ENCODE measurements at places on chromosomes 13 and 19.

DNA sequence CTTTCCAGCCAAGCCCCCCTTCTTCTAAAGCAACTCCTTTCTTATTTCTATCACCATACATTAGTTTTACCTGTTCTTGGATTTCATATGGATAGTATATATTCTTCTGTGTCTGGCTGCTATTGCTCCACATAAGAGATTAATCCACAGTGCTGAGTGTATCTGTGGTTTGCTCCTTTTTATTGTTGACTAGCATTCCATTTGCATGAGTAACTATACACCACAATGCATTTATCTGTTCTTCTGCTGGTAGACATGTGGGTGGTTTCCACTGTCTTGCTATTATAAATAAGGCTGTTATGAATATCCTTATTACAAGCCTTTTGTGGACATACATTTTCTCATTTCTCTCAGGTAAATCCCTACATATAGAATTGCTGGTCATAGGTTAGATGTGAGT is 138.2 kb downstream of the SLC7A1 start:
- DNase-seq = peak; percentile 40

GRCh38 chr13:99294958-99295357 is 12.2 kb downstream of the GPR183 start:
- no peak for DNase-seq

DNA sequence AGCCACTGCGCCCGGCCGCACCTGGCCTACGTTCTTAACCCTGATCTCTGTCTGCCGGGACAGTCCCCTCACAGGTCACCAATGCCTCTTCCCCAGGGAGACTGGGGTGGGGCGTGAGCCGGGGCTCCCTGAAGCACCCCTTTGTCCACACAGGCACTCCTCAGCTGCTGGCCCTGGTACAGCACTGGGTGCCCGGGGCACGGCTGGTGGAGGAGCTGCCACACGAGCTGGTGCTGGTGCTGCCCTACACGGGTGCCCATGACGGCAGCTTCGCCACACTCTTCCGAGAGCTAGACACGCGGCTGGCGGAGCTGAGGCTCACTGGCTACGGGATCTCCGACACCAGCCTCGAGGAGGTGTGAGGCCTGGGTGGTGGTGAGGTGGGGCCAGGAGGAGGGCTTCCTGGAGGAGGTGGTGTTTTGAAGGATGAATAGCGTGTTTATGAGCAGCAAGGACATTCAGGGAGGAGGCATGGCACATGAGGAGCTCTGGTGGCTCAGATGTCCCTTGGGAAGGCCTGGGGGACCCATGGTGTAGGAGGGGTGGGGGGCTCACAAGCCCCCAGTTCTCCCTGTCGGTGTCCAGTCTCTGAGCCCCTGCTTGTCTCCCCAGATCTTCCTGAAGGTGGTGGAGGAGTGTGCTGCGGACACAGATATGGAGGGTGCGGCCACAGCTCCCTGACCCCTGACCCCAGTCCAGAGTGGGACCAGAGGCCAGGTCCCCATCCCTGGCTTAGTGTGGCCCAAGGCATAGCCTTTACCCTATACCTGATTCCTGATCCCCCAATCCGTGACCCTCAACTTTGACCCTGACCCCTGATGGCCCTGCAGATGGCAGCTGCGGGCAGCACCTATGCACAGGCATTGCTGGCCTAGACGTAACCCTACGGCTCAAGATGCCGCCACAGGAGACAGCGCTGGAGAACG is 13.5 kb upstream of the ARHGAP45 start:
- DNase-seq = no peak

DNA sequence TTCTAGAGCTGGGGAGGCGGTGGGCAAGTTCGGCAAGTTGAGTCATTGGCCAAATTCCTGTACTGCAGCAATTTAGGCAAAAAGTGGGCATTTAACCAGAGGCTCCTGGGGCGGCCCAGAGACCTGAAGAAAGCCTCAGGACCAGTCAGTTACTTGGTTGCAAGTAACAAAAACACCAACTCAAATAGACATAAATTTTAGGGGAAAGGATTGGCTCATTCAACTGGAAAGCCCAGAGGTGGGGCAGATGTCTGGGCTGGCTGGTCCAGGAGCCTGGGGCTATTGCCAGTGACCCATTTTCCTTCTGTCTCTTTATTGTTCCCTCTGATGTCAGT is 97.1 kb downstream of the SIPA1L3 start:
- no peak for DNase-seq

DNA sequence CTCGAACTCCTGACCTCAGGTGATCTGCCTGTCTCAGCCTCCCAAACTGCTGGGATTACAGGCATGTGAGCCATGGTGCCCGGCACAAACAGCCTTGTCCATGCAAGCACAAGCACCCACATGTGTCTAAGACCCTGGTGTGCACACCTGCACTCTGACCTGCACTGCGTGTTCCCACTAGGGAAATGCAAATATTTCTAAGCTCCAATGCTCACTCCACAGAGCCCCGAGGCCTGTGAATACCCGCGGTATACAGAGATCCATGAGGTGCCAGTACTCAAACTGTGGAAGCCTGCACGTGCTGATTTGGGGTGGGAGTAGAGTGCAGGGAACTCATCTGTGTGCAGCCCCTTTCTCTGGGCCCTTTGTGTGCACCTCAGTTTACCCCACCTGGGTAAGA is 14.7 kb downstream of the GADD45B start:
- DNase-seq = no peak

DNA sequence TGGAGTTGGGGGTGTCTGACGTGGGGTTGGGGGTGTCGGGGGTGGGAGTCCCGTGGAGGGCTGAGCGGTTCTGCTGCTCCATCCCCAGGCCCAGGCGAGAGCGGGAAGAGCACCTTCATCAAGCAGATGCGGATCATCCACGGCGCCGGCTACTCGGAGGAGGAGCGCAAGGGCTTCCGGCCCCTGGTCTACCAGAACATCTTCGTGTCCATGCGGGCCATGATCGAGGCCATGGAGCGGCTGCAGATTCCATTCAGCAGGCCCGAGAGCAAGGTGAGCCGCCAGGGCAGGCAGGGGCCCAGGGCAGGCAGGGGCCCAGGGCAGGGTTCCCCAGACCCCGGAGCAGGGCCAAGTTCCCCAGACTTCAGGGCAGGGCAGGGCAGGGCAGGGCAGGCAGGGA is 12.7 kb downstream of the GNA15 start:
- no peak for DNase-seq

- no peak for DNase-seq
These were observed 160.1 kb downstream of the COG6 start for GRCh38 chr13:39815345-39816111.

DNA sequence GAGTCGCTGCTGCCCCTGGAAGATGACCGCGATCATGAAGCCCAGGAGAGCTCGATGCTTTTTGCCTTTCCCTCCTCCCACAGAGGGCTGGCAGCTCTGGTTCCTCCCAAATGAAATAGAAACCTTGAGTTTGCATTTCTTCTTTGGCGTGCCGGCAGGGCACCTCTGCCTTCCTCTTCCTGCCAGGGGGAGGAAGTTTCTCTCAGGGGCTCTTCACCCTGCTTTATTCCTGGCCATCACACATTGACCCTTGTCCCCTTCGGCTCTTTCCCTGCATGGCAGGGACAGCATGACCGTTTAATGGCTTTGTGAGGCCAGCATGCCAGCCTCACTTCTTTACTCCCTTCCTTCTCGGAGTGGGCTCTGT is 47.9 kb downstream of the ACTN4 start:
- no peak for DNase-seq

DNA sequence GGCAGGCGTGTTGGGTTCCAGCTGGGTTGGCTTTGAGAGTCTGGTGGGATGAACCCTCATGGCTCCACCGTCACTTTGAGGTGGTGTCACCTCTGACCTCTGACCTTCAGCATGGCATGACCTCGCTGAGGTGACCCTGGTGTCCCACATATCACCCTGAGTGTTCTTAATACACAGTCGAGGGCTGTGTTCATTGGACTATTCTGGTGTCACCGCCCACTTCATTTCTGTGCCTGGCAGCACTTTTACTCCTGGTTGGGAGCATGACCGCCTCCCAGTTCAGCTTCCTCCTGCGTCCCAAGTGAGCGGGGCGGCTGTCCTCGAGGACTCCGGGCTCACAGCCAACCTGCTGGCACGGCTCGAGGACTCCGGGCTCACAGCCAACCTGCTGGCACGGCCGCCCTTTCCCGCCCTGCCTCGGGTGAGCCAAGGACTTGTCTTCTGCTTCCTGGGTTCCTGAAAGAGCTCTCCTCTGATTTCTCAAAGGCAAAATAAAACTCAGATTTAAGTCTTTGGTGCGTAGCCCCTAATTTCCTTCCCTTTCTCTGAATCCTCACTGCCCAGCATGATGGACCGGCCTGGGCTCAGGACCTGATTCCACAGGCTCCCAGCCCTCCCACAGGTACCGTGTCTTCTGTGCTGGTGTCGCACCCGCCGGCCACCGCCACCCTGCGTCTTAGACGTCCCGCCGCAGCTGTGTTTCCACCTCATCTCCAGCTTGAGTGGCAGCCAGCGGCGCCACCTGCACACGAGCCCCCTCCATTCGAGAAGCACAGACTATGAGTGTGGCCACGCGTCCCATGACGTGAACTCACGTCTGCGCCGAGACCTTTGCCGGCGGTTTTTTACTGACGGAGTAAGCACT is 10.4 kb downstream of the ATP4B start:
- peak; percentile 83 for DNase-seq

DNA sequence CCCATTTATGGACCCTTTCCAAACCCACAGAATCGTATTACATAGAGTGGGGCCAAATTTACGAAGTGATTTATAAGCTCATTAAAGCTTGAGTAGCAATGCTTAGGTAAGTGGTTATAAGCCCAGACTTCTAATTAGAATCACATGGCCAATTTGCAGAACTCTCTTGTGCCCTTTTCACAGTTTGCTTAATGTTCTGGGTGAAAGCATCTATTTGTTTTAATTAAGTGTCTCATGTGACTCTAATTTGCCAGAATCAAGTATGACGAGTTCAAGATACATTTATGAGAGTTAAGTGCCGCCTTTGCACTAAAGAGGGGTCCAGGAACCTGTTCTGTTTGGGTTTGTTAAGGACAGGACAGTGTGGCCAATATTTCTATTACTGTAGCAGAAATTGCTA is 46.0 kb upstream of the ZNF681 start:
- DNase-seq = no peak

GRCh38 chr13:29564373-29564772 is 31.1 kb downstream of the SLC7A1 start:
- DNase-seq = no peak

DNA sequence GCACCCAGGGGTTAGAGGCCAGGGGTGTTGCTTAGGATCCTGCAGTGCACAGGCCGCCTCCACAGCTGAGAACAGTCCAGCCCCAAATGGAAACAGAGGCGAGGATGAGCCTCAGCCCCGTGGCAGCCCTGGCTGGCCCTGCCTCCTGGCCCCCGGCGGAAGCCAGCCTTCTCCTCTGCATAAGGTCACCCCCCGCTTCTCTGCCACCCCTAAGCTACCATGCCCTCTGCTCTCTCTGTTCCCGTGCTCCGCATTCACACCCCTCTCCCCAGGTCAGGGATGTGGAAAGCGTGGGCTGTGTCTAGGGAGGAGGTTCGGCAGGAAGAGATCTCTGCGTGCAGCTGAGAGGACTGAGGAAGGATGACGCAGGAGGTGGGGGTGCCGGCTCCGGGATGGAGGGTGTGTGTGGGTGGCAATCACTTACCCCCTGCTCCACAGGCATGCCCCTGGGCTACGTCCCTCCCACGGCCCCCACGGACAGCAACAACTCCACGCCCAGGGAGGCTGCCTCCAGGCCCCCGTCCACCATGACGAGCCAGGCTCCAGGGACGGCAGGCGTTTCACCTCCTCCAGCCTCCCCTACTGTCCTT is 6.0 kb downstream of the SSC5D start:
- DNase-seq = no peak

- no peak for DNase-seq
These were observed 106.5 kb upstream of the SGCG start for GRCh38 chr13:23074075-23074828.

GRCh38 chr13:33033051-33033812 is 17.0 kb downstream of the KL start:
- no peak for DNase-seq

DNA sequence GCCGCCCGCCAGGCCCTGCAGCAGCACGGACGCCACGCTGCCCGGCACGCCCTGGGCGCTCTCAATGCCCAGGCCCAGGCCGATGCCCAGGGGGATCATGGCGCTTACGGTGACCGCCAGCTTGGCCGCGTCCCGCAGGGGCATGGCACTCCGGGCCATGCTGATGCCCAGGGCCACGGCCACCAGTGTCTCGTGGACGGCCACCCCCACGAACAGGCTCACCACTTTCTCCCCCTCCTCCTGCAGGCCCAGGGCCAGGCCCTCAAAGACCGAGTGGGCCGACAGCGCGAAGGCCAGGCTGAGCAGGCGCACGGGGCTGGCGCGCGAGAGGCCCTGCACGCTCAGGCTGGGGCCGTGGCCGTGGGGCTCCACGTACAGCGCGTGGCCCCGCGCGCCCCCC is 6.9 kb downstream of the SLC39A3 start:
- no peak for DNase-seq

GRCh38 chr13:43895940-43896339 is 16.2 kb downstream of the LACC1 start:
- no peak for DNase-seq

DNA sequence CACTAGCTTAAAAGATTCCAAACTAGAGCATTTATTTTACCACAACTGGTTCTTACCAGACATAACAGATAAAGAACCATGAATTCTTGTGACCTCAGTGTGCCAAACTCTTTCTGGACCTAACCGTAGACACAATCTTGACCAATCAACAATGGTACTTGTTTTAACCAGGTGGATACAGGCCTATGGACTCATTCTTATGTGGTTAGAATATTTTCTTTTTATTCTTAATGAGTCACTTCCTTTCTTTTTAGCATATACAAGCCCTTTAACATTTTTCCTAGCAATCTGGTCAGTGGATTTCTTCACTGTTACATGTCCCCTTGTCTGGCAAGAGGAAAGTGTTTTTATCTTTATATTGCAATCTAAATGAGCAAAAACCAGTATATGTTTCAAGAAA is 792.1 kb upstream of the SPRY2 start:
- no peak for DNase-seq

DNA sequence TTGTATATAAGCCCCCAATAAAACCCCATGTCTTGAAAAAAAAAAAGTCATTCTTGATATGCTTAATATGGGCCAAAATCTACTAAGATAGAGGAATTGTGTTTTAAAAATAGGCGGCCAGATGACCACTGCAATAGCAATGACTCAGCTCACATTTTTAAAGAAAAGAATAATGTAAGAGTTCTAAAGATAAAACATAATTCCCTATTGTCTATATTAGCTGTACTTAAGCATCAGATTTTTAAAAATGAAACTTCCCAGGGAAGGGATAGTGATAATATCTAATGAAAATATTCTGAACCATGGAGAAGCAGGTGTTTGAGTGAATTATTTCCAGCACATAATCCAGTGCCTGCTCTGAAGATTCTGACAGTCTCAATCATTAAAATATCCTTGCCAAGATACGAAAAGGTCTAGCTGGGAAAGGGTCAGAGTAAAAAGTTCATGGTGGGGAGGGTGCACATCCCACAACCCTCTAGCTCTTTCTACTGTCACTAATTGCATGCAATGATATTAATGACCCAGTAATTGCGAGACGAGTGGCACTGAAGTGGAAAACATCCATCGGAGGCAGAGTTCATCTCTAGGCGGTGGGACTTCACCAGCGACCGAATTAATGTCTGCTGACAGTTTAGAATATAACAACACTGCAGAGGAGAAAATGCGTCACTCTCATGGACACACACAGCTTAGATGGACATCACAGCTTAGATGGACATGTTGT is 31.6 kb downstream of the EFNB2 start:
- DNase-seq = no peak

GRCh38 chr13:49395451-49395865 is 48.4 kb downstream of the CAB39L start:
- DNase-seq = no peak

GRCh38 chr13:98246538-98247172 is 69.6 kb upstream of the RNF113B start:
- no peak for DNase-seq

GRCh38 chr19:40693150-40693788 is 2.8 kb upstream of the NUMBL start:
- no peak for DNase-seq

GRCh38 chr19:18478545-18479311 is 40.8 kb upstream of the ISYNA1 start:
- peak; percentile 58 for DNase-seq

Measured in urothelium cell line (cell line).